Activated CD8-positive, alpha-beta T cell treated with anti-CD3 and anti-CD28 coated beads, Interleukin-2, amount 10 ng/mL, durations not matched to agents 7 days and 5 days (primary cell): ENCODE measurements at places on chromosomes 6 and 20. TPM values are rescaled to one million over a fixed set of nuclear protein-coding genes. Genes with fewer than 3 reads are reported as not detected.

Gene CALHM5
- not detected for total RNA-seq

Gene OXT
- total RNA-seq = not detected

Gene RIMS1
- total RNA-seq = not detected

Gene CAGE1
- 0.18 TPM for total RNA-seq

Gene NT5E
- total RNA-seq = 7.4 TPM

Gene PRPF6
- total RNA-seq = 64.7 TPM

Gene LTA
- 19.4 TPM for total RNA-seq

Gene RBL1
- total RNA-seq = 55.6 TPM

Gene GLP1R
- total RNA-seq = not detected

Gene OR2B3
- not detected for total RNA-seq

GRCh38 chr6:28945349-28945748, 21.6 kb upstream of the TRIM27 start:
- H3K36me3 ChIP-seq = no peaks in the 10 kb centered on the region
- H3K27me3 ChIP-seq = no peaks in the 10 kb centered on the region
- no peak for DNase-seq
- H3K4me1 ChIP-seq = peaks cover 35% of the 10 kb centered on the region
- H3K4me3 ChIP-seq = no peak overlapping the region

DNA sequence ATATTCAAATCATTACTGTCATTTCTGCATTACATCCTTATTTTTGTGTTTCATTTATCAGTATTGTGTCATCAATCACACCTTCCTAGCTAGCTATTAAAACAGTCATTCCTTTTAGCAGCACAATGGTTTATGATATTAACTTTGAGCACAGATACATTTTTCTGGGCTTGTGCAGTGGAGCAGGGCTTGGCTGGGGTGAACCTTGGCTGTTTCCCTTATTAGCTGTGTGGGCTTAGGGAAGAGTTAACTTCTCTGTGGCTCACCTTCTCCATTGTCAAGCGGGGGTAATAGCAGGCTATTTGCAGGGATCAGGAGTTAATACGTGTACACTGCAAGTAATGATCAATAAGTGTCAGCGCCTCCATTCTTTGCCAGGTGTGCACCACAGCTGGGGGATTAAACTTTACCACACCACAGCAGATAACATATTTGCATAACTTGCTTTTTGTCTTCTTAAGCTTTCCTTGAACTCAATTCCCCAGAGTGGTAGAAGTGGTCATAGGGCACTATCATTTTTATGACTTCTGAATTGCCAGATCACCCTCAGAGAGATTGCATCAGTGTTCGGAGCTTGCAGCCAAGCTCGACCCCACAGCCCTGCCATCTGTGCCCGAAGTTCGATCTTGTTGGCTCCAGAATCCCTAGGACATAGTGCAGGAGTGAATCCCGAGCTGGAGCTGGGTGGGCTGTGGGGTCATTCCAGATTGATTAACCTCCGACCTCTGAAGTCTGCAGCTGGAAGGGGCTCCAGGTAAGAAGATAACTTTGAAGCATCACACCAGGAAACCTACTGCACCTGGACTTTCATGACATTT, 1.5 kb upstream of the PYGB start:
- H3K27ac ChIP-seq = peak overlapping the region; percentile 40
- H3K36me3 ChIP-seq = peaks cover 5% of the 10 kb centered on the region
- H3K4me3 ChIP-seq = peak overlapping the region; percentile 92
- no peak for DNase-seq
- peaks cover 25% of the 10 kb centered on the region for H3K27me3 ChIP-seq
- H3K4me1 ChIP-seq = peaks cover 34% of the 10 kb centered on the region

- no peaks in the 10 kb centered on the region for H3K36me3 ChIP-seq
- H3K27ac ChIP-seq = no peak overlapping the region
- DNase-seq = no peak
- H3K4me3 ChIP-seq = no peak overlapping the region
These were observed 57.5 kb downstream of the RIN2 start for GRCh38 chr20:19815553-19815991.

- no peak overlapping the region for H3K4me3 ChIP-seq
- no peak for DNase-seq
- H3K27ac ChIP-seq = no peak overlapping the region
- no peaks in the 10 kb centered on the region for H3K36me3 ChIP-seq
- H3K4me1 ChIP-seq = peaks cover 10% of the 10 kb centered on the region
- no peaks in the 10 kb centered on the region for H3K27me3 ChIP-seq
These were observed 176.1 kb downstream of the SMOC2 start for GRCh38 chr6:168616816-168617765.

DNA sequence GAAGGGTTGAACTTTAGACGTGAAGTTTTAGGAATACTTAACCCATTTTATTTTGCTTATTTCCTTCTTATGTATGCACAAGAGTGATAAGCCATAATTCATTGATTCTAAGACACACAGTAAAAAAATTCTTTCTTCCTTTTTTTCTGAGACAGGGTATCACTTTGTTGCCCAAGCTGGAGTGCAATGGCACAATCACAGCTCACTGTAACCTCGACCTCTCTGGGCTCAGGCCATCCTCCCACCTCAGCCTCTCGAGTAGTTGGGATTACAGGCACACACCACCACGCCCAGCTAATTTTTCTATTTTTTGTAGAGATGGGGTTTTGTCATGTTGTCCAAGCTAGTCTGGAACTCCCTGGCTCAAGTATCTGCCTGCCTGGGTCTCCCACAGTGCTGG, 116.6 kb upstream of the RNF24 start:
- no peaks in the 10 kb centered on the region for H3K36me3 ChIP-seq
- peaks cover 9% of the 10 kb centered on the region for H3K27me3 ChIP-seq
- peaks cover 21% of the 10 kb centered on the region for H3K4me1 ChIP-seq
- H3K4me3 ChIP-seq = no peak overlapping the region
- H3K27ac ChIP-seq = no peak overlapping the region

DNA sequence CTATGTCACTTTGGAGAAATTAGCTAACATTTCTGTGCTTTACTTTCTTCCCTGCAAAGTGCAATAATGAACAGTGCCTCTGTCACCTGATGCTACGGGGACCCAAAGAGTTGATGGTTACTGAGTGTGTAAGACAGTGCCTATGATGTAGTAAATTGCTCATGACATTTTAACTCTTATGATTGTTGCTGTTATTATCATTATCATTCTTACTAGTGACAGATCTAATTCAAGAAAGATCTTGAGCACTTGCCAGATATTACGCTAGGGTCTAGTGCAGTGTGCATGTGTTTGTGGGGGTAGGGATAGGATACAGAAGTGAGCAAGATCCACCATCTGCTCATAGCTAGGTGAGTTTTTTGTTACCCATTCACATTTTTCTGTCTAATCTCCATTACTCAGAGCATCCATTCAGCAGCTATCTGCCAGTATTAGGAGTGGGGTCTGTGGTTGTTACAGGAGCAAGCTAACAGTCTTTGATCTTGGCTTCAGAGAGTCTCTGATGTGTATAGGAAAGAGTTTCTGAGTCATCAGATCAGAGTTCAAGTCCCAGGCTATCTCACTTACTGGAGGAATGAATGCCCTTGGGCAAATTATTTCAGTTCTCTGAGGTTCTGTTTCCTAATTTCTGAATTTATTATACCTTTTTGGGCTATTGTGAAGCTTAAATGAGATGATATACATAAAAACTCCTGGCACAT, 33.1 kb upstream of the DAAM2 start:
- H3K27me3 ChIP-seq = peaks cover 12% of the 10 kb centered on the region
- H3K4me1 ChIP-seq = no peaks in the 10 kb centered on the region
- H3K27ac ChIP-seq = no peak overlapping the region
- H3K36me3 ChIP-seq = no peaks in the 10 kb centered on the region
- no peak overlapping the region for H3K4me3 ChIP-seq

DNA sequence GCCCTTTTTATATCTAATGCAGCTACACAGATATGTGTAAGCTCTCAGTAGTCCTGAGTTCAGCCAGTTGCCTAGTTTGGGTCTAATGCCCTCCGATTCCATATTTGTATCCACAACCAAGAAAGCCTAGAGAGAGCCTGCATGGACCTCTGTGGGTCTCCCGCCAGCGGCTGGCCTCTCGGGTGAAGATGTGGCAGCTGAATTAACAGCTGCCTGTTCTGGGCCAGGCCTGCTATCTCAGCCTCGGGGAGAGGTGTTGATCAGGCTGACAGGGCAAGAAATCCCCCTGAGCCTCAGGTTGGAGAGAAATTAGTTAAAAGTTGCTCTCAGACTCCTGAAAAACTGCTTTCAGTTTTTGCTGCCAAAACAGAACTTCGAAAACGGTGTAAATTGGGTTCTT, 19.8 kb downstream of the PTK7 start:
- peaks cover 10% of the 10 kb centered on the region for H3K4me1 ChIP-seq
- no peaks in the 10 kb centered on the region for H3K27me3 ChIP-seq
- H3K4me3 ChIP-seq = no peak overlapping the region
- DNase-seq = no peak
- no peak overlapping the region for H3K27ac ChIP-seq

GRCh38 chr6:164206807-164207423, 792.4 kb downstream of the QKI start:
- no peaks in the 10 kb centered on the region for H3K27me3 ChIP-seq
- no peaks in the 10 kb centered on the region for H3K4me1 ChIP-seq
- H3K27ac ChIP-seq = no peak overlapping the region
- H3K4me3 ChIP-seq = no peak overlapping the region

GRCh38 chr6:75077701-75078100, 128.2 kb downstream of the COL12A1 start:
- no peak overlapping the region for H3K27ac ChIP-seq
- H3K4me1 ChIP-seq = no peaks in the 10 kb centered on the region
- no peak for DNase-seq
- no peak overlapping the region for H3K4me3 ChIP-seq
- no peaks in the 10 kb centered on the region for H3K36me3 ChIP-seq
- H3K27me3 ChIP-seq = no peaks in the 10 kb centered on the region

- H3K36me3 ChIP-seq = no peaks in the 10 kb centered on the region
- peaks cover 4% of the 10 kb centered on the region for H3K4me1 ChIP-seq
- H3K4me3 ChIP-seq = no peak overlapping the region
- DNase-seq = no peak
These were observed 123.8 kb upstream of the AKIRIN2 start for GRCh38 chr6:87825821-87826221.

DNA sequence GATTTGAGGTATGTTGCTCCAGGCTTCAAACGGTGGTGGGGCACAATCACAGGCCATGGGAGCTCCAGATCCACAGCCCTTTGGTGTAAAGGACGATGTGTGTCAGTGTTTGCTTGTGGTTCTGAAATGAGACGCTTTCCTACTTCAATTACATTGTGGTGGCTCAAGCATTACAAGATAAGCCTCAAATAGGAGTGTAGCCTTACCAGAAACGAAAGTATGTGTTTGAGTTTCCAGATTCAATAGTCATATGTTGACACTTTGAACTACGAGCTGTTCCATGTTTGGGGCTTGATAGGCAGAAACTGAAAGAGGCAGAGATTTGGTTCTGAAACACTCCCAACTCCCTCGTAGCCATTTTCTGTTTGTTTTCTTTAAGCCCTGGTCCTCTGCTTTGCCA, 187.1 kb downstream of the MYLK4 start:
- H3K4me1 ChIP-seq = peaks cover 8% of the 10 kb centered on the region
- DNase-seq = no peak
- H3K36me3 ChIP-seq = no peaks in the 10 kb centered on the region
- peaks cover 44% of the 10 kb centered on the region for H3K27me3 ChIP-seq
- no peak overlapping the region for H3K27ac ChIP-seq

DNA sequence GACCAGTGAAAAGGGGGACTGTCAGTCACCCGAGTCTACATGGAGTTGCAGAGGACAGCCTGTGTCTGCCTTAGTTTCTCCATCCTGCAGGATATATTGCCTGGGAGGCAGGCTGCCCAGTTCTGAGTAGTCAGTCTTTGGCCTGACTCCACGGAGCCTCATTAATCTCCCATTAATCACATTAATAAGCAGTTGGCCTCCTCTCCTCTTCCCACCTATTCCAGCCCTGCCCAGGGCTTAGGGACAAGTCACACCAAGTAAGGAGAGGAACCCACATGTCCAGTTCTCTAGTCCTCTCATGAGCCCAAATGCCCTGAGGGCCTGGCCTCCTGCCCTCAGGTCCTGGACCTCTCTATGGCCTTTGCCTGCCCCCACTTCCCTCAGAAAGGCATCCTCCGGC, 1.3 kb upstream of the MUCL3 start:
- H3K4me3 ChIP-seq = no peak overlapping the region
- no peak for DNase-seq
- peaks cover 38% of the 10 kb centered on the region for H3K27me3 ChIP-seq
- H3K36me3 ChIP-seq = no peaks in the 10 kb centered on the region
- no peak overlapping the region for H3K27ac ChIP-seq
- H3K4me1 ChIP-seq = no peaks in the 10 kb centered on the region

- H3K27ac ChIP-seq = no peak overlapping the region
- H3K27me3 ChIP-seq = peaks cover 15% of the 10 kb centered on the region
- no peaks in the 10 kb centered on the region for H3K36me3 ChIP-seq
These were observed 5.6 kb upstream of the ZBTB46 start for GRCh38 chr20:63836458-63837344.

DNA sequence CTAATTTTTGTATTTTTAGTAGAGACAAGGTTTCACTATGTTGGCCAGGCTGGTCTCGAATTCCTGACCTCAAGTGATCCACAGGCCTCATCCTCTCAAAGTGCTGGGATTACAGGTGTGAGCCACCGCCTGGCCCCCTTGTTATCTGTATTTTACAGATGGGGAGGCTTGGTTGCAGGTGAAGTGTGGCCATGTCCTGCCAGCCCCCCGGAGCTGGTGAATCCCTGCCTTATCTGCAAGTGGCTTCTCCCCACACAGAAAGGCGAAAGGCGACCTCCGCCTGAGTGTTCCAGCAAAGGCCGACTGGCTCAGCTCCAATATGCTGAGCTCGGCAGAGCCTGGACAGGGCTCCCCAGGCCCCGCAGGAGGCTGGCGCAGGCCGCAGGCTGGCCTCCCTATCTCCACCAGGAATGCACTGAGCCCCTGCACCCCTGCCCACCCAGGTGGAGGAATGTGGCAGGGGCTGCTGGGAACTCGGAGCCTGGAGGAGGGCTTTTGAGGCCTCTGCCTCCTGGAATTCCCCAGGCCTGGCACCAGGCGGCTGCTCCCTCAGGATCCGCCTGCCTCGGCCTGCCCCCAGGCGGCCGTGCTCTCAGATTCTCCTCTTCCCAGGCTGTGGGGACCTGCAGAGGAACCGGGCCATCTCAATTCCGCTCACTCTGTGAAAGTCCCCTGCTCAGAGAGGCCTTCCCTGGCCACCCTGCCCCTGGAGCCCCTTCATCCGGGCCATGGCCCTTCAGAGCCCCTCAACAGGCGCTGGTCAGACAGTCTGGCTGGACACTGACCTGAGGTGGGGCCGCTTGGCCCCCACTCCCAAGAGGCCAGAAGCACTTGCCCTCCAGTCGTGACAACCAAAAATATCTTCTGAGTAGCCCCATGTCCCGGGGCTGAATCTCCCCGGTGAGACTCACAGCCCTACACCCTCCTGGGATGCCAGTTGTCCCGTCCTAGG, 9.3 kb upstream of the LAMA5 start:
- no peaks in the 10 kb centered on the region for H3K4me1 ChIP-seq
- no peak overlapping the region for H3K4me3 ChIP-seq

- no peaks in the 10 kb centered on the region for H3K27me3 ChIP-seq
- H3K27ac ChIP-seq = peak overlapping the region; percentile 92
- H3K36me3 ChIP-seq = peaks cover 35% of the 10 kb centered on the region
- peak overlapping the region; percentile 90 for H3K4me3 ChIP-seq
- peak; percentile 56 for DNase-seq
These were observed 92.4 kb downstream of the SCML4 start for GRCh38 chr6:107731422-107732319.
